ENCODE measurements at places on chromosomes 11 and 22.

- DNase-seq: no peak
Measured at GRCh38 chr11:116062490-116063171, 558.4 kb upstream of the CADM1 start.

DNA sequence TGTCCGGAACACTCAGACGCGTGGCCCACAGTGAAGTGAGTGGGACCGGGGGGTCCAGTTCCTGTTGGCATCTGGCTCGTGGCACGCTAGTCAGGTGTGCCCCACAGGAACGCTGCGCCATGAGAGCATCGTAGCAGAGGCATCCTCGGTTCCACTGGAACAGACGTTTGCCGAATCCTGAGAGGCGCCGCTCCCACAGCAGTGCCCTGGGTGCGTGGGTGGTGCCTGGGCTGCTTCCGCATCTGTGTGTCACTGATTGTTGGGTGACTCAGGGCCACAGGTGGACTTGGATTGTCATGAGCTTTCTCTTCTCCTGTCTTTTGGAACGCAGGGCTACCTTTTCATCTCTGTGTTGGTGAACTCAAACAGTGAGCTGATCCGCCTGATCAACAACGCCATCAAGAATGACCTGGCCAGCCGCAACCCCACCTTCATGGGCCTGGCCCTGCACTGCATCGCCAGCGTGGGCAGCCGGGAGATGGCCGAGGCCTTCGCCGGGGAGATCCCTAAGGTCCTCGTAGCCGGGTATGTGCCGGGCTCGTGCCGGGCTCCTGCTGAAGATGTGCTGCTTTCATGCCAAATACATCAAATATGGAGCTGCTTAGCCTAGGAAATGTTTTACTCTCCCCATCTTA lies 46.2 kb downstream of the AP2A2 start:
- DNase-seq: no peak

- peak; percentile 11 for DNase-seq
Measured at GRCh38 chr22:50704510-50705218, 32.0 kb downstream of the SHANK3 start.

DNA sequence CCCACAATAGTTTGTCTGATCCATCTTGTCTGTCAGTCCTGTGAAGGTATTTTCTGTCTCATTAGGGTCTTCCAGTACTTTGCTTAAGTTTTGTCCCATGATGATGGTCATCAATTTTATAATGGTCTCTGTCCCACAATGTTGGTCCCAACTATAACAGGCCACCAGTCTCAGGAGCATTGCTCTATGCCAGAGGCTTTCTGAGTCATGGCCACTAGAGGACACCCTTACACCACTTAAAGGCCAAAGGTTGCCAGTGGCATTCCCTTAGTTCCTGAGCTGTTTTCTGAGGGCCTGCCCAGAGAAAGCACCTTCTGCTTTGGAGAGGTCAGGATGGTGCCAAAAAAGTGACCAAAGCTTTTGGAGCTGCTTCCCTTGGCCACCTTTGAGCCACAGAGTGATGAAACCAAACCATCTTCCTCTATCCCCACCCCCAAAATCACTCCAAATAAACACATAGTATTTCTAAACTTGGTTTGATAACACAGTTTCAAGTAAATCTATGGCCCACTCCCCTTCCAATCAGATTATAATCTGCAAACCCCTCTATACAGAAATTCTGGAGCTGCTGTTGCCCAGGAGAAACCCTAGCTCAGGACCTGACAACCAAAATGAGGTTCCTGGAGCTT lies 19.3 kb downstream of the EIF3F start:
- peak; percentile 31 for DNase-seq

GRCh38 chr11:43950311-43950855 lies 7.9 kb downstream of the C11orf96 start:
- no peak for DNase-seq

DNA sequence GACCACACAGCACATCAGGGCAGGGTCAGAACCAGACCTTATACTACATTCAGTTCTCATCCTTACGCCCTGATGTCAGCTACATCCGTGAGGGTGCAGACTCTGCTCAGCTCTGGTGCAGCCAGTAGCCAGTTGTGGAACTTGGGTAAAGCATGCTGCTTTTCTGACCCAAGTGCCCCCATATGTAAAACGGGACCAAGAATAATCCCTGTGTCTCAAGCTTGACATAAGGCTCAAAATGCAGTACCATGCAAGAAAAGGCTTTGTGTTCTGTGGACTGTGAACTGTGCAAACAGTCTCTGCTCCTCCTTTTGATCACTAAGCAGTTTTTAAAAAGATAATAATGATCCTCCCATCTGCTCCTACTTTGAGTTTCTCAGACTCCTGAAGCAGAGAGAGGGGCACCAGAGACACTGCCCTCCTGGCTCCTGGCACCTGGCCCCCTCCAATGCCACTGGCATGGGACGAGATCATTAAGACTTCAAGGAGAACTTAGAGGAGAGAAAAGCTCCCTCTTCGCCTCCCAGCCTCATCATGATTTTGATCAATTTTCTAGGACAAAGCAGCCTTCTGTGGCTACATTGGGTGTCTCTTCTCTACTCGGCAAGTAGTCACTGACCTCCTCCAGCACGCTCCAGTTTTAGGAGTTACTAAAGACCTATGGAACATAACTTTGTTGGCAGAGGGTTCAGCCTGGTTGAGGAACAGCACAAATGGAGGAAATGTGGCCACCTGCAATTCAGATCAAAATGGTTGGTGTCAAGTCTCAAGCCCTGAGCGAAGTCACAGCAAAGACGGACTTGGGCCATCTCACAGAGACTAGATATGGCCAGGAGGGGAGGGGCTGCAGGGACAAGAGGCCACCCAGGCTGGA lies 23.9 kb downstream of the IL10RA start:
- no peak for DNase-seq

DNA sequence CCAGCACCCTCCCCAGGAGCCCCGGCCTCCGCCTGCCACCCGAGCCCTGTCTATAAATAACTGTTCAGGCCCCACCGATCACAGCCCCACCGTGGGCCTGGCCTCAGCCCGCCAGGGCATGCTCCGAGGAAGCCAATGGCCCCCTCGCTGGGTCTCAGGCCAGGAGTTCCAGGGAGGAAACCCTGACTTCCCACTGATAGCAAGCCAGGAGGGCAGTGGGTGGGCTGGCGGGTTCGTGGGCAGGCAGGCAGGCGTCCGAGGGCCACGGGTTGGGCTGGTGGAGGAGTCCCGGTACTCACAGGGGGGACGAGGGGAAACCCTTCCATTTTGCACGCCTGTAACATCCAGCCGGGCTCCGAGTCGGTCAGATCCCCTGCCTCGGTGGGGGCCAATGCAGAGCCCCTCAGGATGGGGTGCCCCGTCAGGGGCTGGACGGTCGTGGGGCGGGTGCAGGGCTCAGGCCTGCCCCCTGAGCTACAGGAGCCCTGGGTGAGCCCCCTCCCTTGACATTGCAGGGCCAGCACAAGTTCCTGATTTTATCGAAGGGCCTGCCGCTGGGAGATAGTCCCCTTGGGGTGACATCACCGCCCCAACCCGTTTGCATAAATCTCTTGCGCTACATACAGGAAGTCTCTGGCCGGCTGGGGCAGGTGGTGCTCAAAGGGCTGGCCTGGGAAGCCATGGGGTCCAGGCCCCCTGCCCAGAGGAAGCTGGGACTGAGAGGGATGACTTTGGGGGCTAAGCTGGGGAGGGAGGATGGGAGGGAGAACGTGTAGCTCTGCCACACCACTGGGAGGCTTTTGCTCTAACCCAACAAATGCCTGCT lies at the start of gene SPI1:
SPI1 (minus strand) TSS at position 538 of the 826 bp plus-strand sequence; CDS start at position 344, 194 bp downstream.
- peak; percentile 68 for DNase-seq

- no peak for DNase-seq
Measured at GRCh38 chr22:24305260-24305692, 34.6 kb downstream of the SPECC1L start.

DNA sequence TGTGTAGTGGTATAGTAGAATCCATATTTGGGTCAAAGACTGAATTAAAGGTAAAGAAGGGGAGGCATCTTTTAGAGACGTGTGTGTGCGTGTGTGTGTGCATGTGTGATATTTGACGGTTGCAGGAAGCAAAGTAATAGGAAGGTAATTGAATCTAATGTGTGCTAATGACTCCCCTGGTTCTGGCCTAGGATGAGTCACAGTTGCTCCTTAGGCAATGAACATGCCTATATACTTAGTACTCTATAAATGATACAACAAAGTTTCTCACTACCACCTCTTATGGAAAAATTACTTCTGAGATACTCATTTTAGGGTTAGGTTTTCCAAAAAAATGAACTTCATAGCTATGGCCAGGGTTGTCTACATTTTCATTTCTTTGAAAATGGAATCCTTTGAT lies 409.6 kb downstream of the GUCY1A2 start:
- no peak for DNase-seq

DNA sequence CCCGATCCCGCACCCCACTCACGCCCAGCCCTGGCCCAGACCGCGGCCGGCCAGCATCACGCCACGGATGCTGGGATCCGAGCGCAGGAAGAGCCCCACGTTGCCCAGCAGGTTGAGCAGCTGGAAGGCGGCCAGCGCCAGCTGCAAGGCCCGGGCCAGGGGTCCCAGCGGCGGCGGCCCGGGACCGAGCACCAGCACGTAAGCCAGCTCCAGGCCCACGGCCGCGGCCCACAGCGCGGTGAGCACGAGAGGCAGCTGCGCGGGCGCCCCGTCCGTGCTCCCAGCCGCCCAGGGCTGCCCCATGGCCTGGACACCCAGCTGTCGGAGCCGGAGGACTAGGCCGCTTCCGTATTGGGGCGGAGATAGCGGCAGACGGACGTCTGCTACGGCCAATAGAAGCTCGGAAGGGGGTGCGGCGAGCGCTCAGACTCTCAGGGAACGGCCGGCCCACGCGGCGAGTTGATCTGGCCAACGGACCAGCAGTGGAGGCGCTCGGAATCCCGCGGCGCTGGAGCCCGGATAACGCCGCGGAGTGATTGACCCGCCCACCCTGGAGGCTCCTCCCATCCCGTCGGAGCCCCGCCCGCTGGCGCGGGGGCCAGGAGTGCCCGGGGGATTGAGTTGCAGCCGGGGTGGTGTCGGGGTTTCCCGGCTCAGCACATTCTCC lies at the start of gene ZDHHC24:
ZDHHC24 (minus strand) TSS at position 348 of the 667 bp plus-strand sequence; CDS start at position 303, 45 bp downstream.
- peak; percentile 98 for DNase-seq

DNA sequence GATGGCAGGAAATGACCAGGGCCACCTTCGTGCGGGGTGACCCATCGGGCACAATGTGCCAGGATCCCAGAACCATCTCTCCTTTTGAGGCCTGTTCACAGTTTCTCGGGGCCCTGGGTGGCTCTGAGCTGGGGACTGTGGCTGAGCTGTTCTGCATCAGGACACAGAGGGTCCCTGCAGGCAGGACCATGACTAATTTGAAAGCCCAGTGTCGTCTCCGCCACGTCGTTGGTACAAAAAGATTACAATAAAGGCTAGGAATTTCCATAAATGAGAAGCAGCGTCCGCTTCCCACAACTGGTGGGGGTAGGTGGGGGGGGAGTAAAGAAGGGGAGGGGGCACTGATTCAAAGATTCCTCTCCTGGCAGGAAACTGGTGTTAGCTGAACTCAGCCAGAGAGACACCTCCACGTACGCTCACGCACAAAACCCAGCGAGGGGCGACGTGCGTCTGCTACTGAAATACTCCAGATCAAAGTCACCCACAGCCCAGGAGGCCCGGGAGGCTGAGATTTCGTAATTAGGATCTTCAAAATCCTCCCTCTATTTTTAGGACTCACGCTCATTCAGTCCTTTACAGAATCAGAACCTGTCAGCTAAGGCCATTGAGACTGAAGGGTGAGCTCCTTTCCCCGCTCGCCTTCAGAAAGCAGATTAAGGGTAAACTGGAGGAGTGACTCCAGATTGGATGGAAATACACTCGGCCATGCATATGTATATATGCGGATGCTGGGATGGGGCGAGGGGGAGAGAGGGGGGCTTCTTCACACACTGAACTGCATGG lies 11.0 kb downstream of the MN1 start:
- DNase-seq: no peak

- no peak for DNase-seq
Measured at GRCh38 chr11:59560290-59560701, 49.0 kb downstream of the OR4D9 start.

- DNase-seq: no peak
Measured at GRCh38 chr11:125063429-125064043, 431 bp downstream of the SLC37A2 start.

DNA sequence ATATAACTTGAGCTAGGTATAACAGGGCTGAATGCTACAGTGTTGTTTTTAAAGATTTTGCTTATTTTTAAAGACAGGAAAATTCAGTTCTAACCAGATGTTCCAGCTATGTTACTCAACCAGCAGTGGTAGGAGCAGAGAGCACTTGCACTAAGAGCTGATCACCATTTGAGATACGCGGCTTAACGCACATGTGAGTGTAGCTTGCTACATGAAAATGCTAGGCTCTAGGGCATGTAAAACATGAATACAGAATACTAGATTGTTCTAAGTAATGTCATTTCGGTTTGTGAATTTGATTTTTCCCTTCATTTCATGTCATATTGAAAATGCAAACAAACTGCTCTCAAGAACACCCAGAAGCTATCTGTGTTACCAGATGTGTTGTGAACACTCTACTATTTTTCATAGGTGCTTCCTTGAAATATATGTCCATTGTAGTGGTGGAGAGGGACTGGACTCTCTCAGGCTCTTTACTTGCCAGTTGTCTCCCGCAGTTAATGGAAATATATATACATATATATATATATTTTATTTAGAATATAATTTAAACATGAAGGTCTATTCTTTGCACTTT lies 10.8 kb upstream of the TECTA start:
- no peak for DNase-seq

- no peak for DNase-seq
Measured at GRCh38 chr11:64071849-64072248, 36.1 kb downstream of the FLRT1 start.

DNA sequence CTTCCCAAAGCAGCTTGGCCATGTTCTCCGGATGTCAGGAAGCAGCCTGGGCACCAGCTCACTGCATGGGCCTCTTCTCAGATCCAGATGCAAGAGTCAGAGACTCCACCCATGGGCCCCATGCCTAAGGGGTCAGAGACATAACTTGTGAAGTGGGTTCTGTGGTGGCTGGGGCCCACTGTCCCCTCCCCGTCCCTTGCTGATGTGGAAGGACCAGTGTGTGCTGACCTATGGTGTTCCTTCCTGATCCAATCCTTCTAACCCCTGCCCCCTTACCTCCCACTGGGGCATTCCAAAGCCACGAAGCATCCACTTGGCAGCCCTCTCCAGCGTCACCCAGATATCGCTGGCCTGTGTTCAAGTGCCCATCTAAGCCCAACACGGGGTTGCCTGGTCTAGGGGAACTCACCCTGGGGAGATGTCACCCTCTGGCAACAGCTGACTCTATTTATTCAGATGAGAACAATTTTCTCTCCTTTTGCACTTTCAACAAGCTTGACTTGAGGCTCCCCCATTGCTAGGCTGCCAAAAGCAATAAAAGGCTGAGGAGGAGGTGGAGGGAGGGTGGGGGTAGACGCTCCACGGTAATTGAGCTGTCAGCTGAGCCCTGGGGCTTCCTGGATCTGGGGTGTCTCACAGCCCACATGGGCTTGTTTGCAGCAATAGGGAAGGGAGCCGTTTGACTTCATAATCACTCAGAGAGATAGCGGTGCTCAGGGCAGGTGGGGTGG lies 158.5 kb downstream of the ADAMTS15 start:
- peak; percentile 52 for DNase-seq
